ENCODE measurements at places on chromosomes 5 and 9.

GRCh38 chr9:81490605-81491331, 198.6 kb downstream of the TLE1 start:
- no peak for DNase-seq

GRCh38 chr5:167819406-167819805, 472.0 kb upstream of the WWC1 start:
- no peak for DNase-seq

DNA sequence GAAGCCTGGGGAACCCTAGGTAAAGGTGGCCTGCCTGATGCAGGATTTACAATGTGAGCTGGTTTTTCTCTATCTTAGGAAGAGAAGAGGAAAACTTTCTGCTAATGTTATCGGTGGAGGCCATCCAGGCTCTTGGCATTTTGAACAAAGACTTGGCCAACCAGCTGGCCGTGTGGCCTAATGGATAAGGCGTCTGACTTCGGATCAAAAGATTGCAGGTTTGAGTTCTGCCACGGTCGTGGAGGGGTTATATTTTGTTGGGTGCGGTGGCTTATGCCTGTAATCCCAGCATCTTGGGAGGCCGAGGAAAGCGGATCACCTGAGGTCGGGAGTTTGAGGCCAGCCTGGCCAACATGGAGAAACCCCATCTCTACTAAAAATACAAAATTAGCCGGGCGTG, 9.6 kb downstream of the C9orf152 start:
- no peak for DNase-seq

DNA sequence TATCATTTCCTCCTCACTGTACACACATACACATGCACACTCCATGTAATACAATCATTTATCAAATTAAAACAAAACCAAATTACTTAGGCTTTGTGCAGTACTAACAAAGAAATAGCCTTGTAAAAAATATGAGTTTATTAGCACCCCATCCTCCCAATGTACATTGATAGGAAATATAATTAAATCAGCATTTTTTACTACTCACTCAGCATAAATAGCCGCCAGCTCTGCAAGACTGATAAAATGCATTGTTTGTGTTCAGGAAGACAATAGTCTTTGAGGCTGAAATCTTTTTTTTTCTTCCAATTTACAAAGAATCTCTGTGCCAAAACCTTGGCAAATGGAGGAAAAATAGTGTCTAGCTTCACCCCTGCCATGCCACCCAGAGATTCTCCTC, 497.6 kb upstream of the ADAMTS16 start:
- no peak for DNase-seq

- no peak for DNase-seq
Observed at GRCh38 chr9:7403839-7404487, 395.6 kb downstream of the DMAC1 start.

DNA sequence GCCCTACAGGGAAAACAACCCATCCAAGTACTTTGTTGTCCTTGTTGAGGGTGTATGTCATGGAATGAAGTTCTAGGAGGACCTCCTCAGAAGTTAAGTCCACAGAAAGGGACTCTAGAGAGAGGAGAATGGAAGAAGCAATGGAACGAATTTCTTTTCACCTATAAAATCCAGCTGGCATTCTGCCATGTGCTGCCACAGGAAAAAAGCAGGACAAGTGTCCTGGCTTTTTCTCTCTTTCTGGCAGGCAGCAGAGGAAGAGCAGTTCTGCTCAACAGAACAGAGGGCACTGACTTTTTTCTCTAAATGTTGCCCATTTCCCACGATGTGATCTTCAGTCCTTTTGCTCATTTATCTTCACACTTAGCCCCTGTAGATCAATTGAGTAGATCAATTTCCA, 240.8 kb downstream of the MCTP1 start:
- DNase-seq = no peak

GRCh38 chr5:77867194-77867691, 91.1 kb upstream of the TBCA start:
- DNase-seq = no peak

DNA sequence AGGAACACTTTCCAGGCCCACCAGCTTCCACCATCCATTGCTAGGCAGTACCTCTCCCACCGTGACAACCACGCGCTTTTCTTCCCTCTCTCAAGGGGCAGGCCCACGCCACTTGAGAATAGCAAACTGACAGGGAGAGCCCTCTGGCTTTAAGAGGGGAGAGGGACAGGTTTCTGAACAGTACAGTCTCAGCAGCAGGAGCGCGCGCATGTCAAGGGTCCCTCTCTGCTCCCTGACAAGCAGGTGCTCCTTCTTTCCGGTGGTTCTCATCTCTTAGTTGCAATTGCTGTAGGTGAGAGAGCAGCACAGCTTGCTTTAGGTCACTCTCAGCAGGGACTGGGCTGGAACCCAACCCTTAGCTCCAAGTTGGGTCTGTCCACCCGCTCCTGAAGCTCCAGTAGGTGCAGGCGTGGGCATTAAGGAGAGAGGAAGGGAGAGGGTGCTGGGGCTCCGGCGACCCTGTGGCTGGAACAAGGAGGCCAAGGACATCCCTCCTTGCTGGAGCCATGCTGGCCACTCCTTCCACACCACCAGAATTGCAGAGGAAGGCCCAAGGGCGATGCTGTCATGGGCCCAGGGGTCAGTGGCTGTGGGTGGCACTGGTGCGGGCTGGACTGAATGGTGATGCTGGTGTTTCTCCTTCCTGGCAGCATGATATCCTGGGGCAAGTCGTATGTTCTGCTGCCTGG, 9.0 kb upstream of the PHF2 start:
- no peak for DNase-seq

DNA sequence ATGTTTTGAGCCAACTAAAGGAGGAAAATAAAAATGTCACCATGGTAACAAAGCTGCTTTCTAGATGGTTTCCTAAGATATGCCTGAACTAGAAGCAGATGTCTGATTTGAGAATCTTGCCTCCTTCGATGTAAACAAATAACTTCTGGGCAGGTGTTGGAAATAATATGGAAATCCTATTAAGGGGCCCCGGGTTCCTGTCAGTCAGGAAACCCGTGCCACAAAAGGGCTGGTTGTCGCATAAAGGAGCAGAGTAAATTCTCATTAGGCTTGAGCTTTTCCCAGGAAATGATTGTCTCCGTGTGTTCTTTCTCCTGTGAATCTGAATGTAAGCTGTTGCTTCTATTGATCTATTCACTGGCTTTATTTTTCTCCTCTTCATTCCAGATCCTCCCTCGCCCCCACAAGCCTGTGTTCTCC, 90.8 kb downstream of the TLE4 start:
- no peak for DNase-seq

GRCh38 chr9:36877239-36877638, 156.8 kb downstream of the PAX5 start:
- no peak for DNase-seq

- no peak for DNase-seq
Observed at GRCh38 chr5:119370486-119370885, 14.7 kb downstream of the TNFAIP8 start.

GRCh38 chr9:2837915-2838314, 6.0 kb downstream of the PUM3 start:
- DNase-seq = no peak

- DNase-seq = no peak
Observed at GRCh38 chr5:122942164-122942914, 94.2 kb downstream of the PPIC start.

GRCh38 chr5:8417316-8418048, 548.5 kb downstream of the MTRR start:
- no peak for DNase-seq

DNA sequence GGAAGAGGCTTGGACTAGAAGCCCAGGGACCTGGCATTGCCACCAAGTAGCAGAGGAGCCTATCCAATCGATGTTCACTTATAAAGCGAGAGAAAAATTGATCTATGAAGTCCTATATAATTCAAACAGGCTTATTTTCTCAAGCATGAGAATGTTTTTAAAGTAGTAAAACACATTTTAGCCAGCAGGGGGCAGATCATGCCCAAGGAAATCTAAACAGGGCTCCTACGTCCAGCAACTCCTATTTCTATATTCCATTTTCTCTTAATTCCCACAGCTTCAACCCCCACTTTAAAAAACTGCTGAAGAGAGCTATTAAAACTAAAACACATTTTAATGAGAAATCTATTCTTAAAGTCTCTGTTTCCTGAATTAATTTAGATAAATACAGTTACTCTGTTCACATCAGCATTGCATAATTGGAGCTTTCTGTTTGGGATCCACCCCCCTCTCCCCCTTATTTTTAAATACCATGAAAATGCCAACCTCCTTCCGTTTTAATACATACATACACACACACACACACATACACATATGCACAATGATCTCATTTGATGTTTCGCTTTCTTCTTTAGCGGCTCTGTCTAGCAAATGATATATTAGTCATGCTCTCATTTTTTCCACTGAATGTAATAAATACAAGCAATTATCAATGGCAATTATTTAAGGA, 144.9 kb downstream of the MYO10 start:
- DNase-seq = no peak

DNA sequence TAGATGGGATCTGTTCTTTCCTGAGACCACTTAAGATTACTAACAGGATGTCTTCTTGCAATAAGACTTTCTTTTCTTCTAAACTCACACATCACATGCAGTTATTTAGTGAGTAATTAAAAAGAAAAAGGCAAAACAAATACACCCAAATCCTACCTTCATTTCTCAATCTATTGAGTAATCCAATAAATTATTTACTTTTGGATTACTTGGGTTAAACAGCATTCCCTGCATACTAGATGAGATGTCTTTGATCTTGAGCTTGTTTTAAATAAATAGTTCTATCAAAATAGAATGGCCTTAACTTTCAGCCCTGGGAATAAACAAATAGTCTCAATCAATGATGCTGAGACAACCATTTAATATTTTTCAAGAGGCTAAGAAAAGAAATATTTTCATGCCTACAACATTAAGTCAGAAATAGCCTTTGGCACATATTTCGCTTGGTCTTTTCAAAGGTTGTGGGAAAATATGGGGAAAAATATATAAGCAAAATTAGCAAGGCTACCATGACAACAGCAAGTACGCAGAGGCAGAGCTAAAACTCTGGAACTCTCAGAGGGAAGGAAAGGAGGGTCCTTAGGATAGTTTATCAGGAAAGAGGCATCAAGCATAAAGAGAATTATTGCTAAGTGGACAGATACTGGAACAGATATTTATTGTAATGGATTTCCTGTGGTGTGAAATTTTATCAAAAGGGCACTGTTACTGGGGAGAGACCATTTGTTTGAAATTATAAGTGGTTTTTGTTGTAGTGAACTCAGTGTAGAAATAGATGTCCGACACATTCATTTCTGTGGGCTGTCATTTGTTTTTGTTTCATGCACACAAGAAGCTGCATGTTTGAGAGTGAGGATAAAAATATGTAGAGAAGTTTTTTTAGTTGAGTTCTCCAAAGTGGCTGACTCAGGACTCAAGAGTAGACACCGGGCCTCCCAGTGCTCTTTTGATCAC, 70.2 kb upstream of the CDH6 start:
- DNase-seq = no peak

DNA sequence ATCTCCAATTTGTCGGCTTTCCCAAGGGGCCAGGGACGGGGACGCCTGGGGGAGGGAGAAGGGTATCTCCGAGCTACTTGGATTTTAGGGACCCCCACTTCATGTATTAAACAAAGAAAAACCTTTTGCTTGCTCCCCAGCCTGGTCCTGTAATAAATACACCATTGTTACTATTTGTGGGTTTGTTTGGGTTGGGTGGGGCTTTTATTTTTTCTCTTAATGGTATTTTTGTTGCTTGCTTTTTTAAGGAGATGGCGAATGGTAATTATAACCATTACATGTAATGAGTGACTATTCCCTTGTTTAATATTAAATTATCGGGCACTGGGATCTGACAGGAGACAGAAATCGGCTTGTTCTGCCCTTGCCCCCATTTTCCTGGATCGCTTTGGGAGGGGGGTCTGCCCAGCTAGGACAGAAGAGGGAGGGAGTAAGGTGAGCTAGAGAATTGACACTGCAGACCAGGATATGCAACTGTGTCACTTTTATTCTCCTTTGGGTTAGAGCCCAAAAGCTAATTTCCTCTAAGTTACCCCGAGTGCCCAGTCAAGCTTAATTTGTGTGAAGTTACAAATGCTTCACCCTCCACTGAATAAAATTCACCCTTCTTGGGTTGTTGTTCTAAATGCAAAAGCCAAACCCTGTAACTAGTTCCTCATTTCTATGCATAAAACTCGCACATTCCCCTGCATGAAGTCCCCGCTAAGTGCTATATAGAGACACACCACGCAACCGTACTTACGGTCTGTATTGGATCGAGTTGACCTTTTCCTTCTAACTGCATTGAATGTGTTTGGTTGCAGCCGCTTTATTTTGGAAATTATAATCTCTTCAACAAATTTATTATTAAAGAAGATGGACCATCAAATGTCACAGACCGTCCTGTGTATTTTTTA, 1.6 kb upstream of the ZNF608 start:
- no peak for DNase-seq

- no peak for DNase-seq
Observed at GRCh38 chr5:61311056-61311610, 20.9 kb upstream of the ZSWIM6 start.

Data from stimulated activated CD4-positive, alpha-beta T cell treated with anti-CD3 and anti-CD28 coated beads, Interleukin-1b, Interleukin-23, amount 100 ng/mL, for 1 hour (primary cell).